ENCODE measurements at places on chromosomes 2 and 18.
A peak's percentile ranks its signal among the peaks of the same experiment; 100 is the strongest.

- no peak for DNase-seq
These were observed 3.1 kb downstream of the BCL11A start for GRCh38 chr2:60550178-60550983.

DNA sequence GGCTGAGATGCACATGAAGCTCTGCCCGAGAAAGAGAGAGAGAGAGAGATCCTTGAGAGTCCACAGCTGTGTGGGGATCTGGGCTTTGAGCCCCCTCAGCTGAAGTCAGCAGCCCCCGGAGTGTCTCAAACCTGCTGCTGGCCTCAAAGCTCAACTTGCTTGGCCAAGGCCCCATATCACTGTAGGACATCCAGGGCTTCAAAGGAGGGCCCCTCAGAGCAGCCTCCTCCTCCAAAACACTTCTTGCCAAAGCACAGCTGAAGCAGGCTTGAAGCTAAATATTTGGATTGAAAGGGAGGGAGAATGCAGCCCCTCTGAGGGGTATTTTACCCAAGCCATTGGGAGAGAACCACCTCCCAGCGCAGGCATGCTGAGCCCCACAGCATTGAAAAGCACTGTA, 357.6 kb downstream of the OSR1 start:
- no peak for DNase-seq

DNA sequence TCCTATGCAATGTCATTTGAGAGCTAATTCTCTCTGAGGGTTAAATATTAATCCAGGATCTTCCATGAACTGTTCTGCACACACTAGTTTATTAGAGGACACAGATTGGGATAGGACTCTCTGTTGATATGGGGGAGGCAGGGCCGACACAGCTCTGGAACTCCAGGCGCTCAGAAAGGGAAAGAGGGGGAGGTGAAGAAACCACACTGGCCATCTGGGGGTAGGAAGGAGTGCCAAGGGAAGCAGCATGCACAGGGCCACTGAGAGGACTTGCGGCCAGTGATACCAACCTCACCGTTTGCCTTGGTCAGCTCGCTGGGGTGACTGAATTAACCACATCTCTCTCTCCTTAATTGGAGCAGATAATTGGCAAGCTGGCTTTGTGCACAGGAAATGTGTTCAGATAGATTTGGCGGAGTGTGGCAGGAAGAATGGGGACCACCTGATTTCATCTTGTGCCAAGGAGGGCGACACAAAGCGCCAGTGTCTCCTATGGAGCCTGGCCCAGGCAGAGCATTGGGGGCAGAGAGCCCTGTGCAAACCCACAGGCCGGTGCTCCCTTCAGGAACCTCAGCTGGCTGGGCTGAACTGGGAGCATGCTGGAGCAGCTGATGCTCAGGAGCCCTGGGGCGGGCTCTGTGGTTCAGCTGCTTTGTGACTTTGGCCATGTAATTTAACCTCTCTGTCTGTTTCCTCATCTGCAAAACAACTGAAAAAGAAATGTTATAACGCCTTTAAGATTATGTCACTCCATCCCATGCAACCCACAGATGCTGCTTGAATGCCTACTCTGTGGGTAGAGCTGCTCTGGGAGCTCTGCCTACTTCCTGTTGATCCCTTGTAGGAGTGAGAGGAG, 114.7 kb upstream of the STON1 start:
- DNase-seq = peak; percentile 99

GRCh38 chr2:40352041-40352702, 99.7 kb downstream of the SLC8A1 start:
- no peak for DNase-seq

DNA sequence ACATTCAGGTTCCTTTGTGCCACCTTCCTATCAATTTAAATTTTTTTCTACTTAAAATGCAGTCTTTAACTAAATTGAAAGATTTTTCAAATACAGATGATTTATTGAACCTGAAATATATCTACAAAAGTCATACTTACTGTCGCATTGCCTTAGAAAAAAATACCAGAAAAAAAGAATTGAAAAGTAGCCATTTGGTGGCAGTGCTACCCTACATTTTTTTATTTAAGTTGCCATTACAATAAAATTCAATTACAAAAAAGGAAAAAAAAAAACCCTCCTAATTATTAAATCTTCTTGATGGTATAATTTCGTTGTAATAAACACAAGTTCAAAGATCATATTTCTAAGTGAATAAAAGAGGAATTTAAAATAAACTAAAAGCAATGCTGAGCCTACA, 43.4 kb downstream of the DSC3 start:
- DNase-seq = no peak

DNA sequence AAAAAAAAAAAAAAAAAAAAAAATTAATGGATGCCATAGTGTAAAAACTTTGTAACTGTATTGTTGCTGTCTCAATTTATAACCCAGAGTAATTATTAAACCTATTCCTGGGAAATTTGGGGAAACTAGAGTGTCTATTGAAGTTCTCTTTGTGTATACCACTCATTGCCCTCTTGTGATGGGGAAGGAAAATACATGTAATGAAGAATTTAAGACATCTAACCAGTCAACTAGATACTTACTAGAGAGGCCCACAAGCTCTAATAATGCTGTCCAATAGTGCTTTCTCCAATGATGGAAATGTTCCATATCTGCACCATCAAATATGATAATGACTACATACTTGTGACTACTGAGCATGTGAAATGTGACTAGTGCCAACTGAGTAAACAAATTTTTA, 168.5 kb upstream of the SLC39A10 start:
- no peak for DNase-seq

DNA sequence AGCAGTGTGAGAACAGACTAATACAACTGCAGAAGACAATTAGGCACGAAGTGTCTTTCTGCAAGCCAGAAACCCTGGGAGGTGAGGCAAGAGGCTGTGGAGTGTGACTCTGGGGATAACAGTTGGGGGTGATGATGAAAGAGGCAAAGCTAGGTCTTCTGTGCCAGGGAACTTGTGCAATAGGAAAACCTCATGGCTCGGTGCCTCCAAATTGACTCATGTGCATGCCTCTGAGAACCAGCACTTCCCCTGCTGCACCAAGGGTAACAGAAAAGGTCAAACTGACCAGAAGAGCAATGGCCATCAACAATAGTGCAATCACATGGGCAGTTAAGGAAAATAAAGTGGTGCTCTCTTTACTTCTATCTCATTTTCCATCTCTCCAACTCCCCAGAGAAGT, 136.4 kb downstream of the SCG2 start:
- no peak for DNase-seq

GRCh38 chr2:203812294-203813221, 55.0 kb upstream of the CTLA4 start:
- DNase-seq = no peak

DNA sequence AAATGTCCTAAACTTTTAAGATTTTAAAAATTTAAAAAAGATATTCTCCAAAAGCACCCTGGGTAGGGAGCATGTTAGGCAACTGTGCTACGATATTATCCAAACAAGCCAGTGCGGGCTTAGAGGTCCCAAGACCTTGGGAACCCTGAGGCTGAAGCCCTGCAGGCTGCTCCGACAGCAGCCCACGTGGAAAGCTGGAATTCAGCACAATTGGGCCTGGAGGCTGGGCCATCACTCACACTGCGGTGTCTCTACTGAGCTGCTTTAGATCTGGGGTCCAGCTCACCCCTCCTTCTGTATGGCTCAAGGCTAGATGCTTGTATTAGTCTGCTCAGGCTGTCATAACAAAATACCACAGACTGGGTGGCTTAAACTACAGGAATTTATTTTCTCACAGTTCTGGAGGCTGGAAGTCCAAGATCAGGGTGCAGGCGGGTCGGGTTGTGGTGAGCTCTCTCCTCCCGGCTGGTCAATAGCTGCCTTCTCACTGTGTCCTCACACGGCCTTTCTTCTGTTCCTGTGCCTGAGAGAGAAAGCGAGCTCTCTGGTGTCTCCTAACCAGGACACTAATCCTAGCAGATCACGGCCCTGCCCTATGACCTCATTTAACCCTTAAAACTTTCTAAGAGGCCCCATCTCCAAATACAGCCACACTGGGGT, 42.5 kb downstream of the DPYSL5 start:
- no peak for DNase-seq

- no peak for DNase-seq
These were observed 63.1 kb downstream of the GLS start for GRCh38 chr2:190943706-190944105.

DNA sequence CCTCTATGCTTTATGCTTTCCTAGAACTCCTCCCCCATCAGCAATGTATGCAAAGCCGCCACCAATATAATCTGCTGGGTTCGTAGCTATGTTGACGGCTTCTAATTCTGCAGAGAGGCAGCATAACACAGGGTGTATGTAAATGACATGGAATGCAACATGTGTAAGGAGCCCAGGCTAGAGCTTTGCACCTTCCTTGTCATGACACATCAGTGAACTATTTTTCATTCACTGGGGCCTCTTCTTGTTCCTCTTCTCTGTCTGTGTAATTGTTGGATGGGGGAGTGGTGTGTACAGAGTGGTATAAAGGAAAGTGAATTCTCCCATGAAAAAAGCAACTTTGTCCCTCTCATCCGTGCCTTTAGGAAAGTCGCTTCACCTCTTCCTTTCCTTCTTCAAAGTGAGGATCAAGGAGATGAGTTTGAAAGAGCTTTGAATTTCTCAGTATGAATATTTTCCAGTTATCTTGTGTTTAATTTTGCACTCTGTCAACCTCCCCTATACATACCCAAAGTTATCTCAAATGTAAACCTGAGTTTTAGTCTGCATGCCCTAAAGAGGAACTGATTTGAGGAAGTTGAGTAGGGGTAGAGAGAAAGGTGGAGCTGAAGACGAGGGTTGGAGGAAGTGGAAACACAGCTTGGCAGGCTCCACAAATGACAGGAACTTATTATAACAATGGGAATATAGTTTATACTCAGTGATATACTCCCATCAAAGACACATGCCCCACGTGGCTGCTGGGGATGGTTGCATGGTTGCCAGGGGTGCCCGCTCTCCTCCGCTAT, 74.9 kb upstream of the ARL4C start:
- DNase-seq = no peak

GRCh38 chr2:101464841-101465240, 10.1 kb downstream of the RFX8 start:
- no peak for DNase-seq

- no peak for DNase-seq
These were observed 135.6 kb upstream of the HNMT start for GRCh38 chr2:137828624-137829023.

- DNase-seq = no peak
These were observed at the start of gene MSL3B for GRCh38 chr2:233867993-233868532. Gene MSL3B (minus strand): TSS chr2:233868386.

- DNase-seq = no peak
These were observed 165.9 kb upstream of the ID2 start for GRCh38 chr2:8515864-8516533.

DNA sequence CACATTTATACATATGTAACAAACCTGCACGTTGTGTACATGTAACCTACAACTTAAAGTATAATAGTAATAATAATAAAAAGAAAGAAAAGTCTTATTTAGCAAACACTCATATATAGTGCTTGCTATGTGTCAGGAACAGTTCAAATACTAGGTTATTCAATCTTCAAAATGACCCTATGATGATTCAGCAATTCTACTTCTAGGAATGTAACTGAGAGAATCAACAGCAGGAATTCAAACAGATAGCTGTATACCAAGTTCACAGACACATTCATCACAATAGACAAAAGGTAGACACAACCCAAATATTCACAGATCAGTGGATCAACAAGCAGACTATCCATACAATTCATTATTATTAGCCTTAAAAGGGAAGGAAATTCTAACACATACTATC, 69.5 kb downstream of the MYO5B start:
- DNase-seq = no peak

DNA sequence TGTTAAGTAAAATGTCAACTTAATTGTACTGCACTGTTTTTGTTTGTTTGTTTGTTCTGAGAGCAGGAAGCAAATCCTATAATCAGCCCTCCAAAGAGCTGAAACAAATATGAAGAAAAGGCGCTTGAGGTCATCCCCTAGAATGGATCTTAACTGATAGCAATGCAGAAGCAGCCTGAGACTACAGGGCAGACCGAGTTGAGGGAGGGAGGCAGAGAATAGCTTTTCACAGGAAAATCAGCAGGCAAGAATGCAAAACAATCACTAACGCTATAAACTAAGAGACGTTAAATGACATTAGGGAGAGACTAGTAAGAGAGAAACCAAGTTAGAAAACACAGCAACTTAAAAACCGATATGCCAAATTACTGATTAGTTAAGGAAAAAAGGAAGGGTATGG, 37.2 kb downstream of the GALNT1 start:
- DNase-seq = no peak

GRCh38 chr18:12296087-12296403, 12.0 kb upstream of the TUBB6 start:
- no peak for DNase-seq

DNA sequence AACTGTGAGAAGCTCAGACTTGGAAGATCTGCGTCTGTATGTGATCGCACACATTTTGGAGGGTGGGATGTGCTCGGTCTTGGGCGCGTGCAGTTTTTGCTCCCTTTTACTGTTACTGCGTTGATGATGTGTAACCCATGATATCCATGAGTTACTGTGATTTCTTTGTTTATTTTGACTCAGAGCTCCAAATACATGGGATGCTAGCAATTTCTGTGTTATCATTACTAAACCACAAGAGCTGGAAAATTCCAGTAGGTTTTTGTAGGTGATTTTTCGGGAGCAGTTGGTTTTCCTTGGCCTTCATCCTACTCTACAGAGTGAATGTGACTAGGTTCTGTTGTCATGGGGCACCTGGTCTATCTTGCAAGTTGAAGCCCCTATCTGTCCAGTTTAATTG, 124.2 kb downstream of the AGAP1 start:
- no peak for DNase-seq

- DNase-seq = no peak
These were observed 336.9 kb downstream of the BCL11A start for GRCh38 chr2:60216452-60216995.

GRCh38 chr2:101963198-101963597, 28.6 kb upstream of the IL1R2 start:
- no peak for DNase-seq
